ENCODE measurements at places on chromosomes 13 and 19.

DNA sequence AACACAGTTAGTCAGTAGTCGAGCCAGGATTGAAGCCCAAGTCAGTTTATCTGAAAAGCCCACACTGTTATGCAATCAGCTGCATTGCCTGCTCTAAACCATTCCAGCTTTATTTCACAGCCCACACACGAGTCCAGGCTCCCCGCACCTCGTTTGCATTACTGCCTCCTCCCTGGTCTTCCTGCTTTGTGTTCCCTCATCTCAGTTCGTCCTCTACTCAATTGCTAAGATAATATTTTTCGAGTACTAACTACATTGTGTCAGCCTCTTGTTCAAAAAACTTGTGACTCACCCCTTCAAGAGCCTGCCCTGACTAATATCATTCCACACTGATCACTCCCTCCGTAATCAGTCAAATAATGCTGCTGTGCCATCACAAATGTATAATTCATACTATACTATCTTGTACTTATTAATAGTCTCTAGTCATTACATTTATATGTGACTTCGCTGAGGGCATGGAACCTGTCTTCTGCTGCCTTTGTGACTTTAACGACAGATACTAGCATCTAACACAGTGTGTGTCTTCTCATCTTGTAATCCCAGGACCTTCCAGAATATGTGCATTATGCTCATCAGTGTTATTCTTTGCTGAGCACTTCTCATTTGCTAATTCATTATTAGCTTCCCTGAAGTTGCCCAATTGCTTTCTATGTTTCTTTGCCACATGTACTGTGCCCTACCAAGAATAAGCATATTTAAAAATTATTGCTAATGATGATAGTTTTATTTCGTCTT, 26.2 kb upstream of the WDFY2 start:
- DNase-seq = no peak

GRCh38 chr19:13160557-13160956, 10.3 kb downstream of the IER2 start:
- no peak for DNase-seq

DNA sequence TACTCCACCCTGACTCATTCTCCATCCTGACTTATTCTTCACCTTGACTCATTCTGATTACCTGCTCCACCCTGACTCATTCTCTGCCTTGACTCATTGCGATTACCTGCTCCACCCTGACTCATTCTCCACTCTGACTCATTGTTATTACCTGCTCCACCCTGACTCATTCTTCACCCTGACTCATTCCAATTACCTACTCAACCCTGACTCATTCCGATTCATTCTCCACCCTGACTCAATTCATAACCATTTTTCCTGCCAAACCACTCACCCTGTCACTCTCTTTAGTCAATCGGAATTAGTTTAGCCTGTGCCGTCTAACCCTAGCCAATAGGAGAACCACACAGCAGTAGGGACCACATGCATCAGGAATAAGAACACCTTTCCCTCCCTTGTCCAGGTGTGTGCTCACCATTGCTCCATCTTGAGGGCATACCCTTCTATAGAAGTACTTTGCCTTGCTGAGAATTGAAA, 1227.4 kb upstream of the PCDH20 start:
- DNase-seq = no peak

DNA sequence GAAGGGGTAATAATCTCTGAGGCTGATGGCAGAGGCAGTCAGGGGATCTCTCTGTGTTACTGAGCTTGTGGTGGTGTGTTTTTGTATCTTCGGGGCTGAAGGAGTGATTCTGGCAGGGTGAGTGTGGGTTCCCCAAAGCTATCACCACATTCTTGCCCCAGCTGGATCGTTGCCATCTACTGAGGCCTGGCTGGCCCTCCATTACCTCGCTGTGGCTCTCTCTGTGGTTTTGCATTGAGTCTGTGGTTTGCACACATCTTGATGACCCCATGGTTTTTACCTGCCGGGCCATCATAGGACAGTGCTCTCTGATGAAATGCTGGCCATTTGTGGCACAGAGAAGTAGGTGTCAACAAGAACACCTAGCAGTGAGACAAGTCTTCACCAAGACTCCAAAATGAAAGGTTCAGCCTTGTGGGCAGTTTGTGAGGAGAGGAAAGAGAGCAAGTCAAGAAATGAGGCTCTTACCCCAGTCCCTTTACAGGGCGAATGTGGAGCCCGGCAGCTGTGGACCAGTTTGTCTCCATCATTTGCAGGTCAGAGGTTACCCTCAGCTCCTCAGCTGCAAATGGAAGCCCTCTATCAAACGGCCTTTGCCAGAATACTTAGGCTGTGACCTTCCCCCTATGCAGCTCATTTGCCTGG, 69.0 kb upstream of the NPAS1 start:
- no peak for DNase-seq

DNA sequence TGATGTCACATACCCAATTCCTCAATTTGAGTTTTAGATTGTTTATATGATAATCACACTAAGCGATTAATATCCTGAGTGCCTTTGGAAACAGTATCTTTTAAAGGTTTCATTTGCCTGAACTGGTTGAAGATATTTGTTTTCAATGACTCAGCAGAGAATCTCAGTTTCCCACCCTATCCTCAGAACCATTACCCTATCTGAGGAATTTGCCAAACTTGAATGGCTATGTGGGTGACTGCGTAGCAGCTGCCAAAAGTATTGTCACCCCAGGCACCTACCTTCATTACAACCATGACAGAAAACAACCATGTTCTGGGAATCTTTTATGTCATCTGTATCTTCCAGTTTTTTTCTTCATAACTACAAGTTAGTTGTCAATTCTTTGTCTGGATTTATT, 440.1 kb upstream of the NBEA start:
- no peak for DNase-seq

DNA sequence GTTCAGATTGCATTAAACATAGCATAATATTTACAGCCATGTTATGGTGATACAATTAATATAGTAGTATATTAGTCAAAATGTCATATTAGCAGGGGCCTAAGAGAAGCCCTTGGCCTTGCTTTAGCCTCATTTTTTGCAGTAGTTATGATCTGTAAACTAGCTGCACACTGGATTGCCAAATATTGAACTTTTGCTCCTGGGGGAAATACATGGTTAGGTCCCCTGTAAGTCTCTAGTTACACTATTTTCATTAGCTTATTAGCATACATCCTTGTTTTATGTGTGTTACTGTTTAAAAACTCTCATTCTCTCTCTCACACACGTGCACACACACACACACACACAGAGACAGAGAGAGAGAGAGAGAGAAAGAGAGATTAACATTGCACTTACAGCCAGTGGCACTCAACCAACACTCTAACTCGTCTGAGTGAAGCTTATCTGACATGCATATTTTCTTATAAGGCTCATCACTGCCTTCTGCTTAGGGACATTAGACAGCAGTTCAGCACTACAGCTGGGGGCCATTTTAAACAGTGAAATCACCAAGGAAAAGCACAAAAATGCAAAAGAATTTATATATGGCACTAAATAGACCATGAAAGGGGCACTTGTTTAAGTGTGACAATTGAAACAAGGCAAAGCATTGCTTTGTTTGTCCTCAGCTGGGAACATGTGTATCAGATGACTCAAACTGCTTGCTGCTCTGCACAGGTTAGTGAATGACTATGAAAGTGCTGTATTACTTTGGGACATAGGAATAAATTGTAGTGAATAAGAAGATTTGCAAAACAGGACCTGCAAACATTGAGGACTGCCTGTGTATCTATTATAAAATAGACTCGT, 278.7 kb downstream of the GPC6 start:
- DNase-seq = no peak

DNA sequence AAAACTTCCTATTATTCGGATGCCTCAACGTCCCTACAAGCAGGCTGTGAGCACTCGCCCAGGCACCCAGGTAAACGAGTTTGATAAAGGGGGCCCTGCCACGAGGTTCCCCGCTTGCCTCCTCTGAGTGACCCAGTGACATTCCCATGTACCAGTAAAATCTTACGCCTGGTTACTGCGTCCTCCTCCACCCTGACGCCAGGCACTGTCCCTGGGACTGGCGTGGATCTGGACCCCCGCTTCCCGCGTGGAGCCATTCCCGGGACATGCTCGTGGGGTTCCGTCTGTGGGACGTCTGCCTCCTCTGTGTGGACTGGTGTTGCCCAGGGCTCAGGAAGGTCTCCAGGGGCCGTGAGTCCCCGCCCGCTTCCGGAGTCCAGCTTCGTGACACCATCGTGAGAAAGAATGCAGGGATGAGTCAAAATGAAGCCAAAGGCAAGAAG, 407 bp upstream of the ZNF550 start:
- no peak for DNase-seq

- no peak for DNase-seq
These were observed 8.8 kb downstream of the ATP4B start for GRCh38 chr13:113649212-113649611.

DNA sequence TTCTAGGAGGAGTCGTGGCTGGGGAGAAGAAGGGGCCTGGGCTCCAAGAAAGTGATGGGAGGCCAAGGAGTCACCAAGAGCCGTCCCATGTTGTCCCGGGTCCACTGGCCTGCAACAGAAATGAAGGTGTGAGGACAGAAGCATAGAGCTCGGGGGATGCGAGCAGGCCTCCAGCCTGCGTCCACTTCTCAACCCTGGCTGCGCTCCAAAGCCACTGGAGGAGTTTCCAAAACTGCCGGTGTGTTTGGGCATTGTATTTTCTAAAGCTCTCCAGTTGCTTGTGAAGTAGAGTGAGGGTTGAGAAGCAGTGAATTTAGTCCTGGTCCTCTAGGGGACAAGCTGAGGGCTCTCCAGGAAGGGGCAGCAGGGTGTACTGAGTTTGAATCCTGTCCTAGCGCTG, 13.0 kb downstream of the FFAR2 start:
- no peak for DNase-seq

GRCh38 chr19:29477831-29478577, 47.8 kb upstream of the VSTM2B start:
- DNase-seq = no peak

DNA sequence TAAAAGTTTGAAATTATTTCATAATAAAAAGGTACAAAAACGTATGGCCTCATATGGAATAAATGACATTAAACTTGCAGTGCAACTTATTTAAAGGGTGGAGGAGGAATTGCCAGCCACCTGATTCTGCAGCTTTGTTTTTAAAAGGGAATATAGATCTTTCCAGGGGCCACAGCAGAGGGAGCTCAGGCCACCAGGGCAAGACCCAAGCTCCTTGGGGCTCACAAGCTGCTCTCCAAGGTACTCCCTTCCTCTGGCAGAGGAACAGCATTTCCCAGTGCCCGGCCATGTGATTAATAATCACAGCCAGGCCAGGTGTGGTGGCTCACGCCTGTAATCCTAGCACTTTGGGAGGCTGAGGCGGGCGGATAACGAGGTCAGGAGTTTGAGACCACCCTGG, 6.2 kb downstream of the ACOD1 start:
- DNase-seq = no peak

DNA sequence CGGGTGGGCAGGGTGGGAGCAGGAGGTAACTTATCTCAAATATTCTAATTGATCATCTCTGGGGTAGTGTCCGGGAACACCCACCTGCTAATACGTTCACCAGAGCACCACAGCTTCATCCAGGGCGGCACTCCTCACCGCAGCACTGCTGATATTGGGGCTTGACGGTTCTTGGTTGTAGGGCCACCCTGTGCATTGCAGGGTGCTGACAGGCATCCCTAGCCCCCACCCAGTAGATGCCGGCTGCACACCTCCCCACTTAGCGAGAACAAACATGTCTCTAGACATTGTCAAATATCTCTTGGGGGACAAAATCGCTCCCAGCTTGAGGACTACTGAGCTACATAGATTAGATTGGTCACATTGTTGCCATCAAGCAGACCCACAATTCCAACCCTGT, 73.9 kb upstream of the WASF3 start:
- DNase-seq = no peak

DNA sequence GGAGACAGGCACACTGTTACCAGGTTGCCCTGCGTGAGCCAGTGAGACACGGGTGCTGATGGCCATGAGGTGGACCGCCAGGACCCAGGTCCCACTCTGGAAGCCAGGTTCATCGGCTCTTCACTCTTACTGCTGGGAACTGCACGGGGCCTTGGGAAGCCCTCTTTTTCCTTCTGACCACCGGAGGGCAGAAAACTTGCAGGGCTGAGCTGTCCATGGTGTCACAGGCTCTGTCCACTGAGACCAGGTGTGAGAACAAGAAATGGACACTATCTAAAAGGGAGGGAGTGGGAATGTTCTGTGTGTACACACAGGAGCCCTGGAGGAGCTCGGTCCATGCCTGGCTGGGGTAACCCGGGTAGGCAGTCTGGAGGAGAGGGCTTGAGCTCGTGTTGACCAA, 93.4 kb downstream of the UQCRFS1 start:
- DNase-seq = no peak

GRCh38 chr19:43820098-43820883, 6.8 kb upstream of the ZNF283 start:
- no peak for DNase-seq

- DNase-seq = no peak
These were observed 48.0 kb upstream of the WASF3 start for GRCh38 chr13:26509491-26509890.

DNA sequence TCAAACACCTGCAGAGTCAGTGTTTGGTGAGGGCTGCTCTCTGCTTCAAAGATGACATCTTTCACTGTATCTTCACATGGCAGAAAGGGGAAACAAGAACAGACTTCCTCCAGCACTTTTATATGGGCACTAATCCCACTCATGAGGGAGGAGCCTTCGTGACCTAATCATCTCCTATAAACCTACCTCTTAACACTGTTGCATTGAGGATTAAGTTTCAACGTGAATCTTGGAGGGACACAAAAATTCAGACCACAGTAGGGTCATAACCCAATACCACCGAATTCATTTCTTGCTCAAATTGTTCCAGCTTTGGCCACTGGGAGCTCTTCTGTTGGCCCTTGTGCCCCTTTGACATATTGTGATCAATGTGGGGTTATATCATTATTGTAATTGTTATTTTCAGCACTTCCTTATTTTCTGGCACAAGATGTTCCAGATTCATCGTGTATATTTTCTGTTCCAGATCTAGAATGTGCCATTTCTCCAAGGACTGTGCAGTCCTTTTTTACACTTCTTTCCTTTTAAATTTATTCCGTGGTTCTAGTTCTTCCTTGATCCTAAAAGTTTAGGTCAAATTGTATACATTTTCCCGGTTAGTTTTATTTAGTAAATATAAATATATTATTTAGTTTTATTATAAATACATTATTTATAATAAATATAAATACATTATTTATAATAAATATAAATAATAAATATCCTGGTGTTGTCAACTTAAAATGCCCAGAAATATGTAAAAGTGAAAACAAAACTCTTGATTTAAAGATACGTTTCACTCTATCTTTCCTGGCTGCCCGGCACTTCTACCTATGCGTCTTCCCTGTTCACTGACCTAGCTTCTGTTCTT, 35.5 kb upstream of the IGFL4 start:
- no peak for DNase-seq

GRCh38 chr13:33051632-33052031, 35.4 kb downstream of the KL start:
- DNase-seq = no peak

DNA sequence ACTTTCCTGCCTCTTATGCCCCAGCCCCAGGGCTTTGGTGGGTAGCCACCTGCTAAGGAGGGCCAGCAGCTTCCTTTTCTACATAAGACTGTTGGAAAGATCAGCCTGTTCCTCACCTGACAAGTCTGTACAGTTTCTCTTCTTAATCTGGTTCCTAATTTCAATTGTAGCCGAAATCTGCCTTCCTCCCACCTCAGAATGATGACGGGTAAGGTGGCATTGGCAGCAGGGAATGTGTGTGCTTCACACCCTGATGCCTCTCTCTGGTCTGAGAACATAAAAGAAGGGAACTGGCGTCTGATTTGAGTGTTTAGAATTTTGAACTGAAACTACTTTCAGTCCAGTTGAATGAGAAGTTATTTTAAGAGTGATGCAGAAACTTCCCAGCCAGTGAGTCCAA, 16.0 kb downstream of the MAU2 start:
- DNase-seq = no peak

- DNase-seq = no peak
These were observed 2.2 kb downstream of the PNMA8B start for GRCh38 chr19:46493236-46494145.
